Fibroblast of lung (primary cell): ENCODE measurements at places on chromosomes 6 and 20. TPM values are rescaled to one million over a fixed set of nuclear protein-coding genes. Genes with fewer than 3 reads are reported as not detected.

GRCh38 chr6:26432627-26433201, 7.6 kb upstream of the BTN3A3 start:
- peaks cover 2% of the 10 kb centered on the region for H3K4me1 ChIP-seq
- peak; percentile 50 for DNase-seq
- H3K36me3 ChIP-seq, result peaks cover 9% of the 10 kb centered on the region
- no peak overlapping the region for H3K27ac ChIP-seq
- H3K27me3 ChIP-seq, result no peaks in the 10 kb centered on the region

DNA sequence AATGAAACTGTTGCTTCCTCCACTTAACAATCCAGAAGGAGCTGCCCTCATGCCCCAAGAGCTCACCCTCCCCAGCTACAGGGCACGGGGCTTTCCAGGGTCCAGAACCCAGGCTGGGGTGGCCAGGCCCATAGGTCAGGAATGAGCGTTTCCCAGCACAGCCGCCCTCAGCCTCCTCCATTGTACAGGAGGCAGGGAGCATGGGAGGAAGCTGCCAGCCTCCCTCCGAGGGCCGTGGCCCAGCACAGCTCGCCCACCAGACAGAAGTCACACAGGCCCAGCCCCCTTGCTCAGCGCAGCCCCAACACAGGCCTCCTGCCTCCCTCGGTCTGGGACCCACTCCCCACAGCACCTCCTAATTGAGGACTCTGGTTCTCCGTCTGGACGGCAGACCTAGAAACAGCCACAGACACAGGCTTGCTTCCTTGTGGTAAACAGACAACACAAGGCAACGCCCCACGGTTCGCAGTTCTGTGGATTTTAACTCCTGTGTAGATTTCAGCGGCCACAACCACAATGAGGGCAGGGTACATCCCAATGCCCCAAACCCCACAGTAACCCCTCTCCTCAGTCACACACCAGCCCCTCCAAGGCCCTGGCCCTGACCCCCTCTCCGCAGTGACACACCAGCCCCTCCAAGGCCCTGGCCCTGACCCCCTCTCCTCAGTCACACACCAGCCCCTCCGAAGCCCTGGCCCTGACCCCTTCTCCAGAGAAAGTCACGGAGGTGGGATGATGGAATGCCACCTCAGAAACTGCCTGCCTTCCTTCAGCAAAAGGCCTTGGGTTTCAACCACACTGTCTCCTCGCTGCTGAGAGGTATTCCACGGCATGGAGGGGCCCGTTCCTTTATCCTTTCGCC, 173.5 kb downstream of the DLL1 start:
- DNase-seq, result no peak
- no peak overlapping the region for H3K4me3 ChIP-seq
- H3K27ac ChIP-seq, result no peak overlapping the region
- no peaks in the 10 kb centered on the region for H3K36me3 ChIP-seq

GRCh38 chr6:150260931-150261330, 107.9 kb upstream of the IYD start:
- no peak overlapping the region for H3K27ac ChIP-seq
- no peaks in the 10 kb centered on the region for H3K36me3 ChIP-seq
- no peaks in the 10 kb centered on the region for H3K27me3 ChIP-seq
- no peak for DNase-seq

DNA sequence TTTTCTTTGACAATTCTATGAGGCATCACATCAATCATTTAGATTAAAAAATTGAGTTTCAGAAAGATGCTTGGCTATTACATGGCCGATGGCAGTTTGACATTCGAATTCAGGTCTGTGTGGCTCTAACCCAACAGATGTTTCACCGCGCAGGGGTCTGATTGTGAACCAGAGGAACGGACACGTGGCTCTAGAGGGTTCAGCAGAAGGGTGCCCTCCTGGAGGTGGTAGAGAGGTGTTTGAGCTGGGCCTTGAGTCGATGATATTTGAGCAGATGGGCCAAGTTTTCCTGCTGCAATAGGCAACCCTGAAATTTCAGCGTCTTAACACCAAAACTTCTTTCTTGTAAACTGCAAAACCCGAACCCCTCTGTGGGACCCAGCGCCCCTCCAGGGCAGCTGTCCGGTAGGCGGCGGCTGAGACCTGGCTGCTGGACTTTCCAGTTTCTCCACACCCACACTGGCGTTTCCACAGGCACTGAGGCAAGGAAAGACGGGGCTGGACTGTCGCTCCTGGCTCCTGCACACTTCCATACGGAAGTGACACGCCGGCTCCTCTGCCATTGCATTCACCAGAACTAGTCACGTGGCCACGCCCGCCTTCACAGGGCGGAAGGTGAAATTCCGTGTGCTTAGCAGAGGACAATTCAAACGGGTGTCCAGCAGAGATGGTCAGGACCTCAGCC, 11.3 kb upstream of the AFDN start:
- no peaks in the 10 kb centered on the region for H3K27me3 ChIP-seq
- no peak overlapping the region for H3K4me3 ChIP-seq
- H3K36me3 ChIP-seq, result no peaks in the 10 kb centered on the region
- no peak overlapping the region for H3K27ac ChIP-seq

GRCh38 chr6:28776269-28777146, 147.3 kb downstream of the TRIM27 start:
- H3K27ac ChIP-seq, result no peak overlapping the region
- no peaks in the 10 kb centered on the region for H3K36me3 ChIP-seq
- peaks cover 40% of the 10 kb centered on the region for H3K27me3 ChIP-seq

DNA sequence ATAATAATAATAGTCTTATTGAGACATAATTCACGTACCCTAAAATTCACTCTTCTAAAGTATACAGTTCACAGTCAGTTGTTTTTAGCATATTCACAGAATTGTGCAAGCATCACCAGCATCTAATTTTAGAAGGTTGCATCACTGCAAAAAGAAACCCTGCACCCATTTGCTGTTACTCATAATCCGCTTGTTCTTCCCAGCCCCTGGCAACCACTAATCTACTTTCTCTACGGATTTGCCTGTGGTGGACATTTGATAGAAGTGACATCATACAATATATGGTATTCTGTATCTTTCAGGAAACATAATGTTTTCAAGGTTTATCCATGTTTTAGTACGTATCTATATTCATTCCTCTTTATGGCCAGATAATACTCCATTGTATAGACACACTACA, 41.5 kb upstream of the FAM184A start:
- no peaks in the 10 kb centered on the region for H3K4me1 ChIP-seq
- H3K4me3 ChIP-seq, result no peak overlapping the region
- no peaks in the 10 kb centered on the region for H3K27me3 ChIP-seq
- no peaks in the 10 kb centered on the region for H3K36me3 ChIP-seq
- peak; percentile 86 for DNase-seq

- H3K27me3 ChIP-seq, result no peaks in the 10 kb centered on the region
- H3K4me1 ChIP-seq, result no peaks in the 10 kb centered on the region
- H3K4me3 ChIP-seq, result no peak overlapping the region
- DNase-seq, result no peak
- H3K27ac ChIP-seq, result peak overlapping the region; percentile 39
These were observed 259.9 kb downstream of the DLL1 start for GRCh38 chr6:170030821-170031471.

DNA sequence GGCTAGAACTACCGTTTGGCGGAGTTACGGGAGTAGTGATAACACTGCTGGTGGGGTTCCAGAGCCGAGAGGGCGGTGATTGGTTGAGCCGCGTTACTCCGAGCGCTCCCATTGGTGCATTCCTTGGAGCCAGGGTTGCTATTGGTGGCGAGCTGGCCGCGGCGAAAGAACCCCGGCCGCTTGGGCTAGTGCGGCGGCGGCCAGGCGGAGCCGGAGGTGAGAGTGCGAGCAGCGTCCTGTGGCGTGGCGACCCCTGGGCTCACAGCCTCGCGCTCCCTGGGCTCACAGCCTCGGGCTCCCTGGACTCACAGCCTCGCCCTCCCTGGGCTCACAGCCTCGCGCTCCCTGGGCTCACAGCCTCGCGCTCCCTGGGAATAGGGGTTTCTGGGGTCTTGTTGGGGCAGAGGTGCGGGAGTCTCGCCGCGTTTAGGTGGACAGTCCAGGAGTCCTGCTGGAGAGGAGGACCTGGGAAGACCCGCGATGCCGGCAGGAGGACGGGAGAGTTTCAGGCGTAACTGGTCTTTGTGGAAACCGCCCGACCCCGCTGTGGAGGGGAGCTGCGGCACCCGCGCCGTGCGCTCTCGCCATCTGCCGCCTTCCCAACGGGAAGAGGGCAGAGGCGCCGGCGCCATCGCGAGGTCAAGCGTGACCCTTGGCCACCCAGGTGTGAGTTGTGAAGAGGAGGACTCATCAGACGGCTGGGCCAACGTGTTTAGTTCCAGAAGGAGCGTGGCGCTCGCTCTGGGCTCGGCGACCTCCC, 12.2 kb downstream of the PRDM13 start:
- H3K4me3 ChIP-seq, result no peak overlapping the region
- no peaks in the 10 kb centered on the region for H3K4me1 ChIP-seq
- DNase-seq, result no peak
- peaks cover 44% of the 10 kb centered on the region for H3K27me3 ChIP-seq

OLIG3 gene
- total RNA-seq, result not detected in 2 replicates

TFAP2D gene
- not detected in 2 replicates for total RNA-seq

PLN gene
- total RNA-seq, result 1.0 and 2.0 TPM in 2 replicates

SERINC3 gene
- total RNA-seq, result 107 and 120 TPM in 2 replicates

PCK1 gene
- total RNA-seq, result under 0.01 TPM in 1 of 2 replicates, not detected in the other

PRL gene
- total RNA-seq, result not detected in 2 replicates

ENPP3 gene
- total RNA-seq, result 0.17 and 0.26 TPM in 2 replicates
